Activated naive CD4-positive, alpha-beta T cell treated with anti-CD3 and anti-CD28 coated beads for 36 hours (primary cell): ENCODE measurements at places on chromosomes 5 and 9.

DNA sequence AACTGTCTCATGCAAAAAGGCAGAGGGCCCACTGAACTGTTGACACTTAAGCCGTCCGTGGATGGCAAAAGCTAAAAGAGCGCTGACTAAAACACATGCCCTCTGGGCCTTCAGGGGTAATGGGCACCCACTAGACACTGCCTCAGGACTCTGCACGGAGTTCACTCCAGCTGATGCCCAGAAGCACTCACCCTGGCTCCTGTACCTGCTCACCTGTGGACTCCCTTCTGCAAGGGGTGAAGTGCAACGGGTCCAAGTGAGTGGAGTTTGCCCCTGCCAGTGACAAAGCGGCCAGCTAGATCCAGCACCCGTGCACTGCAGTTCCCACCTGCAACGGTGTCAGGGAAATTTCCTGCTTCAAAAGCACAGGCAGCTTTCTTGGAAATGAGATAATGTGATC lies 50.2 kb downstream of the SLC1A1 start:
- no peak for DNase-seq

GRCh38 chr5:59684388-59685190 lies 208.9 kb downstream of the PDE4D start:
- DNase-seq, result no peak

- DNase-seq, result no peak
Measured at GRCh38 chr5:89011778-89012711, 129.1 kb upstream of the MEF2C start.

DNA sequence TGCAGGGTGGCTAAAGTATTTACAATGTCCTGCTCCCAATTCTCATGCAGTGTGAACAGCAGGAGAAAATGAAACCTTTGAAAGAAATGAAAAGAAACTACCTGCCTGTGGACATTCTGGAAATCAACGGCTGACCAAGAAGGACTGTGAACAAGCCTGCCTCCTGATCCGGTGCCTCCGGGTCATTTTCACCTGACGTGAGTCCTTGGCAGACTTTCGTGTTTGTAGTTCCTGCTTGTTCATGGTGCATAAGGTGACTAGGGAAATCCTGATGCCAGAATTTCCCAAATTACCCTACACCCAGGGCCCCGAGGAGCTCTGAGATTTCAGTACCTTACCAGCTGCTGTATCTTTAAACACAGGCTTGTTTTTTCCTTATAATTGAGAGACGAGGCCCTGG lies 317.5 kb downstream of the TLE1 start:
- DNase-seq, result no peak

DNA sequence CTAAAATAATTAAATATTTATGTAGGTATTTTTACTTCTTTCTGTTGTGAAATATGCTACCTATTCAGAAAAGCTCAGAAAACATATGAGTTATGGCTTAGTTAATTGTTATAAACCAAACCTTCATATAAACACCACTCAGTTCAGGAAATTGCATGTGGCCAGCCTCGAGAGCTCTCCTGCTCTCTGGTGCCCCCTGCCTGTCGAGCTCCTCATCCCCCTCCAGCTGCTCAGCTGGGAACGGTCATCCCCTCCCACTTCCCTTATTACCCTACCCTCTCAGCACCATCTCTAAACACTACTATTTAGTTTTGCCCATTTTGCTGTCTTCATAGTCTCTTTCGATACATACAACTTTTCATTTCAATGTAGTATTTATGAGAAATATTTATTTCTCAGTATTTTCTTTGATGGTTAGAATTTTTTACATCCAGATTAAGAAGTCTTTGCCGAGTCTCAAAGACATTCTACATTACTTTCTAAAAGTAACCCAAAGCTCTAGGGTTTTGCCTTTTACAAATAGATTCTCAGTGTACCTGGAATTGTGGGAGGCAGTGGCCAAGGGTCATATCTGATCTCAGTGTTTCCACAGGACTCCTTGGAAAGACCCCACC lies 51.2 kb upstream of the SEMA4D start:
- DNase-seq, result peak; percentile 94

- no peak for DNase-seq
Measured at GRCh38 chr5:169873642-169874041, 106.7 kb downstream of the INSYN2B start.

DNA sequence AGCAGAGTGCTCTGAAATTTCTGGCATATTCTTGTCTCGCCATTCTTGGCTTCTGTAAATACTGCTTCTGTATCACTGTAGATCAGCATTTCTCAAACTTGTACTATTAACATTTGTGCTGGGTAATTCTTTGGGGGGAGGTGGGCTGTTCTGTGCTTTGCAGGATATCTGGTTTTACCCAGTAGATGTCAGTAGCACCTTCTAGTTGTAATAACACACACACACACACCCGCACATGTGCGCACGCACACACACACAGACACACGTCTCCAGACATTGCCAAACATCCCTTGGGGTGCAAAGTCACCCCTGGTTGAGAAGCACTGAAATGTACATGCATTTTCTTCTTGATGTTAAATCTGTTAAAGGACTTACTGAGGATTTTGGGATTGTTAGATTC lies 304.1 kb downstream of the MAT2B start:
- no peak for DNase-seq

GRCh38 chr5:171162596-171162995 lies 146.5 kb upstream of the TLX3 start:
- no peak for DNase-seq

DNA sequence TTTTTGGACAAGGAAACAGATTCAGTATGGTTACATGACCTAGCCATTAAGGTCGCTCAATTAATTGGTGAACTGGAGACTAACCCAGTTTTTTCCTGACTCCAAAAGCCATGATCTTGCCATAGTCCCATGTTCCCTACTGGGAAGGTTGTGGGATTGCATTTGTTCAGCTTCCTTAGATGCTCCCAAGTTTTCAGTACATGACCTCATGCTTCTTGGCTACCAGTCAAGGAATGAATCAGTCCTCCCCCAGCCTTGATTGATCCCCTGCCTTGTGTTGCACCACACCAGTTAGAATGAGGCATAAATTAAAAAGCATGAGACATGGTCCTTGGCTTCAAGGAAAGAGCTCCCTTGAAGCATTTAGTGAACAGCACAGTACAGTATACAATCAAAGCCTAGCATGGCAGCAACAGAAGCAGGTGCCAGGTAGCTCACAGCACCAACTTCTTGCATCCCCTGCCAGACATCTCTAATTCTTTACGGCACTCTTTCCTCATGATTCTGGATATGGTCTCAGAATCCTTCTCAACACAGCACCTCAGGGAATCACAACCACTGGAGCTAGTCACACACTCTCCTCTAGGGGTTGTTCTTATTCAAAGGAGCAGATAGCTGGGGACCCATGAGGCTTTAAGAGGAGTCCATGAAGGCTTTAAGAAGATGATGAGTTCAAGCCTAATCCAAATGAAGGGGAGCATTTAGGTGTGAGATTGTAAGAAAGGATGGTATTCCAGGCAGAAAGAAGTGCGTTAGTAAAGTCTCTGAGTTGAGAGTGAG lies 295.5 kb upstream of the CLINT1 start:
- no peak for DNase-seq

DNA sequence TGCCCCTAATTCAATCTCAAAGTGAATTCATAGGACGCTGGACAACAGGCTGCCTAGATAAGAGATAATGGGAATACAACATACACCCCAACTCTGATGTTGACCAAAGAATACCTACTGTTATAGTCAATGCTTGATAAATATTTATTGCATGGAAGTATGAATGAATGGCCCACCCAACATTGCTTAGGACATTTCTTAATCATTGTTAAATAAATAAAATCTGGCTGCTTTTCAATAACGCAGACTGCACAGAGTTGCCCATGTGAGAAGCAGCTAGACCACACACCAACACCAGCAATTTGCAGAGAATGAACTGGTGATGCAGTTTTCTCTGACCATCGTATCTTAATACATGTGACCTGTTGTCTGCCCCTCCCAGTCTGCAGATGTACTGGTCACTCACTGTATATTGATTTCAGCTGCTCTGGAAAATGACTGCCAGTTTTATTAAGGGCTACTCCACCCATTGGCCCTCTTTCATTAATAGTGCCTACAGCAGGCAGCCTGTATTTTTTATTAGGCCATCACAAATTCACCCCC lies 236.2 kb upstream of the WWC1 start:
- no peak for DNase-seq

GRCh38 chr5:176588297-176588696 lies 21.7 kb downstream of the GPRIN1 start:
- no peak for DNase-seq

DNA sequence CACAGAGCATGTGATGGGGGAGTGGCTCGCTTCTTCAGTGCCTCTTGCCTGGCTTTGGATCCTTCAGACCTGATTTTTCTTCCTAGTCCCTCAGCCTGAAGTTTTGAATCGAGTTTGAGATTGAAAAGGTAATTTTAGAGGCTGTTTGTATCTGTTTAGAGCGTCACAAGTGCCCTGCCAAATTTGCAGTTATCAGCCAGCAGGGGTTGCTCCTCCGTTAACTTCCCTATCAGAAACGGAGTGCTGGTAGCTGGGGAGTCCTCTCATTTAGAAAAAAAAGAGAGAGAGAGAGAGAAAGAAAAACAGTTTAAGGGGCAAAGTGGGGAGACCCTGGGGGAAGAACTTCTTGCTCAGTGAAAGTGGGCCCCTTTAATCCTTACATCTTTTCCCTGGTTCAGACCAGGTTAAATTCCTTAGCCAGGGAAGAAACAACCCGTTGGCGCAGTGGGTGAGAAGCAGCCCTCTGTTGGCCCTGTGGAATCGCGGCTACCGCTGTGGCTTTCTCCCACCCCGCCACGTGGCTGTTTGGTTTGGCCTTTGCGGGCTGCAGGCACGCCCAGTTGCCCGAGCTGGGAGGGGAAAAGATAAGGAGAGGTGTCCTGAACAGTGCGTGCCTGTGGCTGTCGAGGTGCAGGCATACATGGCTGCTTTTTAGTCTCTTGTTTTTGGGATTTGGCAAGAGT lies 576.7 kb upstream of the ACO1 start:
- no peak for DNase-seq

- peak; percentile 76 for DNase-seq
Measured at GRCh38 chr5:170183816-170184687, 48.7 kb upstream of the C5orf58 start.

DNA sequence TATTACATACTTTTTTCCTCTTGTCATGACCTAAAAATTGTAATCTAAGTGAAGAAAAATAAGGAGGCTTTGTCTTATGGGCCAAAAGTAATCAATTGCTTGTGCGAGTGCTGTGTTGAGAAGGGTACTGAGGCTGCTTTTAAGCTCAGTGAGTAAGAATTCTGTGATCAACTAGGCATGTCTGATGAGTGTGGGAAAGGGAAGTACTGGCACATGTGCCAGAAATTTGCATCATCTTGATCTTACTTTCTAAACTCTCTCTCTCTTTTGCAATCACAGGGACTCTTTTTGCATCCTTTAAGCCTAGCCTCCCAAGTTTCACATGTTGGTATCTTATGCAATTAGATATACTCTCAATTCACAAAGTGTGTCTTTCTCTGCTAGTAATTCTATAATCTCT lies 329.9 kb downstream of the KIF4B start:
- no peak for DNase-seq

DNA sequence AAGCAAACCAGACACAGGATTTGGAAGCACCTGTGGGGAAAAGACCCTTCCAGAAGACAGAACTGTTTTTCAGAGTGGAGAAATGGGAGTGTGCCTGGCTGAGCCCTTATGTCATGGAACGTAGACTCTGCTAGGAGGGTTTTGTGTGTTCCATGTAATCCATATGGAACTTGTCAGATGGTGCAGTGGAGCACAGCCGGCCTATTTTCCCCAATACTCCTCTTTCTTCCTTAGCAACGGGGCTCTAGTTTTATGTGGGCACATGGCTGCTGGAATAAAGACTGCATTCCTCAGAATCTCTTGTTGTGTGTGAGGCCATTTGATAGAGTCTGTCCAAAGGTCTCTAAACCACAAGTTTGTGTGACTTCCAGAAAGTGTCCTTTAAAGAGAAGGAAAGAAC lies 284.0 kb downstream of the DRD1 start:
- no peak for DNase-seq

DNA sequence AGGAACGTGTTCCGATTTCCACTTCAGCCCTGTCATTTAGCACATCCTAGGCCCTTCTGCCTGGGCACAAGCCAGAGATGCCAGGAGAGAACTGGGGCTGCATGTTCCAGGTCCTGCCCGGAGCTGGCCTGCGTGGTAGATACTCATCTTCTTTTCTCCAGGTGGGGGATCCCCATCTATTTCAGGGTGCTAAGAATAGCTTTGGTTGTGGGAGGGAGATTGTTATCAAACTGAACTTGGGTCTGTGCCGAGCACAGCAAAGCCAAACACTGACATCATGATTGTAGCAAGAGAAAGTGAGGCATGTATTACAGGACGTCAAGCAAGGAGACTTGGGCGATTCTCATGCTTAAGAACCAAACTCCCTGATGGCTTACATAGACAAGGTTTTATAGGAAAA lies 18.2 kb downstream of the C9orf153 start:
- DNase-seq, result no peak

DNA sequence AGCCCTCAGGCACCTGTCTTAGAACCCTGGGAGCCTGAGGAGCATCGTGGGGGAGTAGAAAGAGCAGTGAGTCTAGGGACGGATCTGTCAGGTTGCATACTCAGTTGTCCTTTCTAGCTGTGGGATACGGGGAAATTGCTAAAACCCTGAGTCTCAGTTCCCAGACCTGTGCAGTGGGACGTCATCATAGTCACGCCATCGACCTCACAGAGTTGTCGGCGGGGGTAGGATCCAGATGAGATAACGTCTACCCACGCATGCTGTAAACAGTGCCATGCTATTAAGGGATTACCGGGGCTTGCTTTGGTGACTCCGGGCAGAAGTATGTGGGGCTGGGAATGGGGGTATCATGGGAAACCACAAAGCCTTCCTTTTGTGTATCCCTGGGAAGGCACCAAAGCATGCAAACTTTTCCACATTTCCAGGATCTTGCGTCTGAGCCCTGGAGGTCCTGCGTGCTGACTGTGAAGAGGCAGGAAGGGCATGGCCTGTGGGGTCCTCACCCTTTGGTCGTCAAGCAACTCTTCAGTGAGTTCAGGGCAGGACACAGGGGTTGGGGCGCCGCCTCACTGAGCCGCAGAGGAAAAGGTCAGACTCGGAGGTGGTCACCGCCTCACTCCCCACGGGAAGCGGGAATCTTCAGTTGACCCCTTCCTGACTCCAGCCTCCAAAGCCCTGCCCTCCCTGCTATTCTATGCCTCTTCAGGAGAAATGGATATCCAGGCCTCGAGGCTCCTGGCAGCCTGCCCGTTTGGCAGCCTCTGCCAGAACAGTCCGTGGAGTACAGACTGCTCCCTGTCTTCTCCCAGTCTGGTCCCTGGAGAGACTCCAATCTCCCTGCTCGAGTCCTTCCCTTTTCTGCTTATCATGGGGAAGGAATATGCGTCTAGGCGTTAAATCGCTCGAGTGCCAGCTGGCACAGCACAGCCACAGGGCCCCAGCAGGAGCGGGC lies 186.8 kb upstream of the KLF9 start:
- no peak for DNase-seq

DNA sequence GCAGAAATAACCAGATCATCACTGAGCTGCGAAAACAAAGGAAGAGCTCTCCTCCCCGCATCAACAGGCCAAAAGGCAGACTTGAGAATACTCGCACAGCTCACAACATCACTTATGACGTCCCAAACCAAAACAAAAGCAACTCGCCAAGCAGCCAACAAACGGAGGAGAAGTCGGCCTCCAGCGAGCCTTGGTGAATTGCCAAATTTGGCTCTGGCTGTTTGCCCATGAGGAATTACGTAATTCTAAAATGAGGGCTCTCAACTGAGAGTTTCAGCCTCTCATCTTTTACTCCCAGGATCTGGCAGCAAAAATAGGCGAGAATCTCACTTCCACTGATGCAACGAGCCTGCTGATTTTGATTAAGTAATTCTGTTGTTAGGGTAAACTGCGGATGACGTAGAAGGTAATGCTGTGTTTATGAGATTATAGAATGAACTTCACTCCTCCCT lies 51.7 kb upstream of the SEMA6A start:
- no peak for DNase-seq
